Aorta (tissue), 5 donors: ENCODE measurements at places on chromosomes 1 and 21. TPM values are rescaled to one million over a fixed set of nuclear protein-coding genes. Genes with fewer than 3 reads are reported as not detected.

- DNase-seq, result no peak
These were observed 56.0 kb upstream of the ABCG1 start for GRCh38 chr21:42162831-42163510.

DNA sequence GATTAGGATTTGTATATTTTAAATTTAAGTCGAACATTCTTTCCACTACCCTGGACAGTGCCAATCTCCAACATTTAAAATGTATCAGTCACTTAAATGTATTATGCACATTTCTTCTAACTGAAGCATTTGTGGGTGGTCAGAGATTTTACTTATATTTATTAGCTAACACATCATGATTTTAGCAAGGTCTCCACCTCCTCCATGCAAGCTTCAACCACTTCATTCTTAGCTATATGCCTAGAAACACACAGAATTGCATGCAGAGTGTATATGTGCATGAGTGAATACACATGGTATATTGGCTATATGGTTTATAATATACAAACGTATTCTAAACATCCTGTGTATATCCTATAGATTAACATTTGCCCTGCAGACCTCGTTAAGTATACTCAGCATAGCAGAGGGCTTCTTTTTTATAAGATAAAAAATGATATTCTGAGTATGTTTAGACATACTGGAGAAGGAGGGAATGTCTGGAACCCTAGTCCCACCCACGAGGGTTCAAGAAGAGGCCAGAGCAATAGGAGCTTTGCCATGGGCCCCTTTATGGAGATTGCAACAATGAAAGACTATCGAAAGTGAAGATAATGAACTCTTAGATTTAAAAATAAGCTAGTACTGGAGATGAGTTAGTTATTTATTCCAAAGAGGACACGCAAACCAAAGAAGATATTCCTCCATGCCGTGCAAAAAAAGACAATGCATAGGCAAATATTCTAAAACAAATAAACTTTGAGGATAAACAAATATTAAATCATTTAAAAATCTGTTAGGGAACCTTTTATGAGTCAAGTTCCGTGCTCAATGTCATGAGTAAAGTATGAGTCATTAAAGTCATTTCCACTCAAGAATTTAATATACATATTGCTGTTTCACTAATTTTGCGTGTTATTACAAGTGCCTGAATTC is 480.4 kb downstream of the SIPA1L2 start:
- DNase-seq, result no peak

DNA sequence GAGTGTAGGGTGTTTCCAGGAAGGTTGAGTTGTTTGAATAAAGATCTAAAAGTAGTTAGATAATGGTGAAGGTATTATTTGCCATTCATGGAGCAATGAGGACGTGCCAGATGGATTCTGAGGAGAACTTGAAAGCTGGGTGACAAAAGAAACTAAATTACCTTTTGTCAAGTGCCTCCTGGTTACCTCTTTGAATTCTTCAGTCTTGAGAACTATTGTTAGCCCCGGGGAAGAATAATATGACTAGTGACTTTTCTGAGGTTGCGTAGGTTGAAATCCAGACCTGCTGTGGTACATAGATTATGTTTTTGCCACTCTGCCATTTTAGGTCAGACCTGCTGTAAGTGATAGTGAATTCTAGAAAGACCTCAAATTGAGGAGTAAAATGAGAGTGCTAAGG is 11.5 kb downstream of the LAMC1 start:
- no peak for DNase-seq

- DNase-seq, result no peak
These were observed 104.6 kb downstream of the ENAH start for GRCh38 chr1:225548140-225548857.

- no peak for DNase-seq
These were observed 23.8 kb upstream of the EDN2 start for GRCh38 chr1:41508290-41508689.

The SMCP gene
- not detected for total RNA-seq

The ESRRG gene
- total RNA-seq, result 0.21 TPM
